ENCODE measurements at places on chromosomes 4 and X. TPM values are rescaled to one million over a fixed set of nuclear protein-coding genes. Genes with fewer than 3 reads are reported as not detected.

SPANXA2 gene
- not detected for total RNA-seq

CYSLTR1 gene
- total RNA-seq: not detected

DCLK2 gene
- total RNA-seq: not detected

MAP9 gene
- 0.09 TPM for total RNA-seq

CT45A3 gene
- total RNA-seq: not detected

HPGDS gene
- not detected for total RNA-seq

EFHC2 gene
- 2.6 TPM for total RNA-seq

TLR8 gene
- not detected for total RNA-seq

AR gene
- 0.04 TPM for total RNA-seq

DCAF12L1 gene
- total RNA-seq: not detected

ARX gene
- total RNA-seq: not detected

TMEM164 gene
- total RNA-seq: 57.3 TPM

- DNase-seq: no peak
Observed at GRCh38 chr4:35604724-35605123, 639.6 kb downstream of the ARAP2 start.

GRCh38 chr4:80948995-80949394, 81.5 kb upstream of the BMP3 start:
- DNase-seq: no peak

GRCh38 chr4:83178029-83178428, 63.5 kb upstream of the PLAC8 start:
- no peak for DNase-seq

DNA sequence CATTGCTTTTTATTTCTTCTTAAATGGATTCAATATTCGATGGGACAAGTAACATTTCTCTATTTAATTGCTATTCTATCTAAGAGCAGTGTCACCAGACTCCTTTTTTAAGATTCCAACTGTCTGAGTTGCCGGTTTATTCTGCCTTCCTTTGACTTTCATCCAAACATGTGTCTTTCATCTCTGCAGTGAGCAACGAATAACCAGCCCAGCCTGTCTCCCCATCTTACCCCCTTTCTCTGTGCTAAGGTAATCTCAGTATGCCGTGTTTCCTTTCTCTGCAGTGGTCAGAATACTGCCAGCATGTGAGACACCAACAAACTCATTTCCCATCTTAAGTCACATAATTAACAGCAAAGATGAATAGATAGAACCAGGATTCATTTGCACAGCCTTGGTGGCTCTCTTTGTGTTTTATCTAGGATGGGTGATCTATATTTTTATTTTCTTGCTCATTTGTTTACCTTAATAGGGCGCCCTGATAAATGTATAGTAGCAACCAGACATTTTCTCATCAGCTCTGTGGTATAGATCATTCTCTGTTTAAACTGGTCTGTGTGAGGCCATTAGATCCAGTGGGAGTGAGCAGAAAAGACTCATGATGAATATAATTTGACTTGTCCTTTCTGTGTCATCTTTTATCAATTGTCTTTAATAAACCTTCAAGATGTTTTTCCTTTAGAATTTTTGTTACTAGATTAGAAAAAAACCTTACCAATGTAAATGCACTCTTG, 394.8 kb upstream of the IGFBP7 start:
- DNase-seq: no peak

DNA sequence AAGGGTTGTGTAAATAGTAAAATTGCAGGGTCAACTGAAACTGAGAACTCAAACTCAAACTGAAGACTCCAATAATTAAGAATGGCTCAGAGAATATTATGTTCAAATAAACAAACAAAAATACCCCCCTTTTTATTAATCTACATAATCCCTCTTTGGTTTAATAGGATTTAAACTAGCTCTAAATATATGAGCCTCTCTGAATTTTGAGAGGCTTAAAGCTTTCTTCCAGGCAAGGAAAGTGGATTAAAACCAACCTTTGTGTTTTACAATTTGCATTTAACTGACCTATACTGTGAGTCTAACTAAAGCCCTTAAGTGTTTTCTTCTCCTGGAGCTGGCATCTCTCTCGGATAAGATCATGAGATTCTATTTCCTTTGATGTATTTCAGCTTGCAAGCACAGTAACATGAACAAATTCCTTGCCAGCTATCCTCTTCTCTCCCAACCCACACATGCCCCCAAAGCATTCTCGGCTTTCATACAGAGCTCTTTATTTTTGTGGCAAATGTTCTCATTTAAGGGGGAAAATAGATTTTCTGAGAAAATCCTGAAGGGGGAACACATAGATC, 1310.8 kb upstream of the AGA start:
- no peak for DNase-seq

DNA sequence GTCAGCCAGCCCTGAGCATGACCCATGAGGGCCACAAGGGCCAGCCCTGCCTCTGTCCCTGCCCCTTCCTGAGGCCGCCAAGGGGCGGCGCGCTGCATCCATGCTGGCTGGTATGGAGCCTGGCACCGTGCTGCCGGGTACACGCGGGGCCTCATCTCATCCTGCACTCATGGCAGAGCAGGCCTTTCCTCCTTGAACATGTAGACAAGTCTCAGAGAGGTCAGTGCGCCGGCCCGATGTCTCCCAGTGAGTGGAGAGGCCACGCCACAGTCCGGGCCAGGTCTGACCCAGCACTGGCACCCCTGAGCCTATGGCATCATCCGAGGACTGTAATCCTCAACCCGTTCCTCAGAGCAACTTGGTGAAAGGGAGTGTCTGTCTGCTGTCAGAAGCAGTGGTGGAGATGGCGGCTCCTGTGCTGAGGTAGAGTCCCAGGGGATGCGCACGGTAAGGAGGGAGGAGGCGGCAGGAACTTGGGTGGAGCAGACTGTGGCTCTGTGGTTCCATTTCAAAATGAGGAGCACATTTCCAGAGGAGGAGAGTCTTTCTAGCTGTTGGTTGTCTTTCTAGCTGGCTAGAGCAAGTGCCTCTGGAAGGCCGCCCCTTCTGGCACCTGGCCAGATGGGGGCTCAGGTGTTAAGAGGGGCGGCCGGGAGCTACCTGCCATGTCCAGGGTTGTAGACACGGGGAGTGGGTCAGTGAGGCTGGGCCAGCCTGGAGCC, 32.8 kb downstream of the TRMT44 start:
- no peak for DNase-seq

- DNase-seq: no peak
Observed at GRCh38 chr4:122041312-122041711, 89.5 kb upstream of the TRPC3 start.

DNA sequence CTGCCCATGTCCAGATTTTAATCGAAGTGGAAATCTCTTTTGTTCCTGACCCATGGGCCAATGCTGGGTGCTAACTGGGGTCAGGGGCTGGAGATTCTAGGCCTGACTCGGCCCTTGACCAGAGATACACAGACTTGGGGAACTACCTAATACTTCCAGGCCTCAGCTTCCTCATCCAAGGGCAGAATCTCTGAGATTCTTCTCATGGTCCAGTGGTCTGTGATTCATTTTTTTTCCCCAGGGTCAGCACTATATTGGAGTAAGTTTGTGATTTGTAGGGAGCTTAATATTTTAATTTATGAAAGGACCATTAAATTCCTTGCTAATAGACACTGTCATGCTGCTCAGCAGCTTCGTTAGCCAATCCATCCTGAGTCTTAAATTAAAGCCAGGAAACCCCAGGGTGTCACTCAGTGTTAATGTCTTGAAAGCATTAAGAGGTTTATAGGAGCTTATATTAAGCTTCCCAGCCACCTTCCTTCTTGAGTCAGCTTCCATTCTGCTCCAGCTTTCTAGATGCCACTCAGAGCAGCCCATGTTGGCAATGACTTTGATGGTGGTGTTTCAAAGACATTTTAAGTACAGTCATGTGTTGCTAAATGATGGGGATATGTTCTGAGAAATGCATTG, 27.0 kb upstream of the PROM1 start:
- DNase-seq: no peak

GRCh38 chr4:105426187-105426897, 47.5 kb downstream of the PPA2 start:
- DNase-seq: no peak

DNA sequence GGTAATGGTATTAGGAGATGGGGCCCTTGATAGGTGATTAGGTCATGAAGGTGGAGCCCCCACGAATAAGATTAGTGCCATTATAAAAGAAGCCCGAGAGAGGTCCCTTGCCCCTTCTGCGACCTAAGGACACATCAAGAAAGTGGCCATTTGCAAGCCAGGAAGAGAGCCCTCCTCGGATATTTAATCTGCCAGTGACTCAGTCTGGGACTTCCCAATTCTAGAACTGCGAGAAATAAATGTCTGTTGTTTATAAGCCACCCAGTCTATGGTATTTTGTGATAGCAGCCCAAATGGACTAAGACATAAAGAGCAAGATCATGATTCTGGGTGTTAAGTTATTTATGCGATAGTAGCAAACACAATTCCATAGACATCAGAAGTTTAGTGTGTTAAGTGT, 192.2 kb downstream of the LDB2 start:
- DNase-seq: no peak

GRCh38 chr4:157423526-157424020, 203.0 kb downstream of the GRIA2 start:
- no peak for DNase-seq

DNA sequence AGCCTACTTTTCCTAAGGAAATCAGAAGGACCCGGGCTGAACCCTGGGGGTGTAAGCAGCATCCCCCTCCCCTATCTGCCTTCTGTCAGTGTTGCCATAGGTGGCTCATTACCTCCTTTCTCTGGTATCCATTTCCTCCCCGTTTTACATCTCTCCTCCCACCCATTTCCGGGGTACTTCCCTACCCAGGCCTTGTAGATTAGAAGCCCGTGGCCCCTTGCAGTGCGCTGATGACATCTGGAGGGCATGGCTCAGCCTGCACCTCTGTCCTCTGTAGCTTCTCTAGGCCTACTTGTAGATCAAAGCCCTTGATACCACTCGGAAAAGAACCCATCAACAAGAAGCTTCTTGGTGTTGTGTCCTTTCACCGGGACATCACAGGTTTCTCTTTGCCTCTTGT, 71.8 kb downstream of the NBDY start:
- no peak for DNase-seq

DNA sequence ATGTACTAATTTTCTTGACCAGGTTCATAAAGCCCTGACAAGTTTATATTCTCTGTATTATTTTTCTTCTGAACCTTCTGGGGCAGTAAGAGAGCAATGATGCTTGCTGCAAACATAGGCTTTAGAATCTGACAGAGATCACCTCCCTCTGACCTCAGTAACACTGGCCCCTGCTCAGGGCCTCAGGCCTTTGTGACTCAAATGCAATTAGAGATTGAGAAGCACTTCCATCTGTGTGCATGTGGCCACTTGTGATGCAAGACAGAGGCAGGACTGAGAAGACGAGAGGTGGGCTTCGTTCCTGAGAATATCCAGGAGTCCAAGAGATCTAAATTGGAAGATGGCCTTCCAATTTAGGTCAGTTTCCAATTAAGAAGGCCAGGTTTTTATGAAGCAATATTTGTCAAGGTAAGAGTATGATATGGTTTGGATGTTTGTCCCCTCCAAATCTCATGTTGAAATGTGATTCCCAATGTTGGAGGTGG, 82.8 kb upstream of the VEGFC start:
- DNase-seq: no peak

DNA sequence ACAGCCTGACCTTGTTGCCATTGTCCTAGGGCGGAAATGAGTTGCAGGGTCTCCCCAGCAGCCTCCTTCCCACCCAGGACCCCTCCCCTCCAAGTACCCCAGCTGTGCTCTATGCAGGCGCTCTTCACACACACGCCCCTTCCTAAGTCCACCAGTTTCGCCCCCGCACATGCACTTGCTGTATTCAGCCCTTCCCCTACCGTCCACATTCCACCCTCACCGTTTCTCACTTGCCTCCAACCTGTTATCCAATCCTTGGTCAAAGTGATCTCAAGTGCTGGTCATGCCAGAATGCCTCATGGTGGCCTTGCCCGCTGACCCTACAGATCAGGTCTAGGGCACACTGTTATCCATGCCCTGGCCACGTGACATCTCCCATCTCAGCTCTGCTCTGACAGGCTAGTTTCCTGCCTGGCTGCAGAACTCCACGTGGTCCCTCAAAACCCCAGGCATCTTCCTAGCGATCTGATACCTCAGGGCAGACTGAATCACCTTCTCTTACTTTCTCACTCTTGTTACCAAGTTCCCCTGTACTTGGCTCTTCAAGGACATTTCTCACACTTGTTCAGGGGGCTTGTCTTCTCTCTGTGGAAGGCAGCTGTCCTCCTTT, 39.7 kb downstream of the NSG1 start:
- DNase-seq: no peak

GRCh38 chr4:140834839-140835495, 78.8 kb upstream of the TBC1D9 start:
- no peak for DNase-seq

DNA sequence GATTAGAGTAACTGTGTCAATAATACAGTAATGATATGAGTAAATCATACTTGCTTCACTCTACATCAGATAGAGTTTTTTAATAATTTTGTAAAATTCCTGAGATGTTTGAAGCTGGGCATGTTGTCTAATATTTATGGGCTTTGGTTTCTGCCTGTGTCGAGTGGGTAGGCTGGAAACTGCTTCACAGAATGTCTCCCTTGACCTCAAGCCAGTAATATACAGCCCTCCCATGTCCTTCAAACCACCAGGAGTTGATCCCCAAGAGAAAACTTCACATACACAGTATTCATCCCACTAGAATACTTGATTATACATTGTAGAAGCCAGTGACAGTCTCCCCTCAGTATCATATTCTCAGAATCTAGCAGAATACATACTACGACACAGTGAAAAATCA, 284.8 kb upstream of the TENM3 start:
- no peak for DNase-seq

DNA sequence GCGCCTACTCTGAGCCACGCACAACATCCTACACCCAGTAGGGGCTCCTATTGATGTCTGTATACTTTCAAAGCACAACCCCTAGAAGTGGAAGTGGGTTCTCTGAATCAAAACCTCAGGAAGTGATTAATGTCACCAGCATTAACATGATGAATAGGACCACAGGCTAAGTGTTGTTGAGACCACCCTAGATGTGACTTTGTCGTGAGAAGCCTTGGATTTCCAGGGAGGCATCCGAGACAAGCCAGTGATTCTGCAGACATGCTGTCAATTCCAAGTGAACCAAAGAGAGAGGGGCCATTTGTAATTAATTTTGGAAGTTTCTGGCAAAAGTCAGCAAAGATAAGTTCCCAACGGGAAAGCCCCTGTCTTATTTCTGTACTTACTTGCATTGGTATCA, 493.0 kb downstream of the ZIC3 start:
- no peak for DNase-seq

GRCh38 chr4:77579406-77580076, 26.1 kb upstream of the CXCL13 start:
- no peak for DNase-seq

DNA sequence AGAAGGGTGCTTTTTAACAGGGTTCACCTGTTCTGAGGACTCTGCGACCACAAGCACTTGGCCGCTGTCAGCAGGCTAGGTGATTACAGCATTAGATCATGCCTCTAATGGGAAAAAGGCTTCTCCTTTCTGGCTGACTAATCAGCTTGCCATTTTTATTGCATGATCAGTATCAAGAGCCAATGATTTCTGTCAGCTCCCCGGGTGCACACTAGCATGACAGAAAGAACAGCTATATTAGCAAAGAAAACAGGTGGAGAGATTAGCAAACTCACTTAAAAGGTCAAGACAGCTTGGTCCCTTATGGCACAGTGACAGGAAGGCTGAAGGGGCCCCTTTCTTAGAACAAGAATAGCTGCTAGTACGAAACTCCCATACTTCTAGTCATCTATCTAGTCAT, 170.0 kb downstream of the SMIM20 start:
- DNase-seq: no peak
